Fibroblast of the aortic adventitia (primary cell): ENCODE measurements at places on chromosomes 7 and 10.

DNA sequence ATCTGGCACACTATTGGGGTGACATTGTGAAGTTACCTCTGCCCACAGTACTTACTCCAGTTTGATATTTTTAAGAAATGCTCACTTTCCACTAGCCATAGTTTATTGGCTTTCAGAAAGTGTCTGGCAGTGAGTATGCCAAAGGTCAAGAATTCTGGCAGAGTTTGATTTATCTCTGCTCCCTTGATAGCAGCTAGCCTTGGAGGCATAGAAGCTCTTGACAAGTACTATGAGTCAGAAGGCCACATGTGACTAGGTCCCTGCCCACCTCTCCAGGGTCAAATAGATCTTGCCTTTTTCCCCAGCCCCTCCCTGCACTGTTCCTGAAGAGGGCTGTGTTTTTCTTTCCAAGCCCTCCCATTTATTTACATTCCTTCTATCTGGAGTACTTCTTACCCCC, 202.2 kb downstream of the AUTS2 start:
- DNase-seq, result peak; percentile 51

DNA sequence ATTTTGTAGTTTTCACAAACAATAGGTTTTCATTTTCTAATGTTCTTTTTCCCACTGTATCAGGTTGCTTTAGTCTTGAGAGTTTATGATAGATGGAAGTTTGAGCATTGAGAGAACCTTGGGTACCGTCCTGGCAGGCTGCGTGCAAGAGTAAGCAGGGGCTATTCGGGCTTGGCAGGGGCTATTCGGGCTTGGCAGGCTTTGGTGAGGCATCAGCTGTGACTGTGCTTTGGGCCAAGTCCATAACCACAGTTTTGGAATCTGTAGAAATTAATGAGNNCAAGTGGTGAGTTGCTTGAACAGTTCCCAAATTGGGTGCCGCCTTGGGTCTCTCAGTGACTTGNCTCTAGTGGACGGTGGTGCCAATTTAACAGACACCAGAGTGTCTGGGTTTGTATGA, 424.6 kb downstream of the PAXIP1 start:
- DNase-seq, result no peak

DNA sequence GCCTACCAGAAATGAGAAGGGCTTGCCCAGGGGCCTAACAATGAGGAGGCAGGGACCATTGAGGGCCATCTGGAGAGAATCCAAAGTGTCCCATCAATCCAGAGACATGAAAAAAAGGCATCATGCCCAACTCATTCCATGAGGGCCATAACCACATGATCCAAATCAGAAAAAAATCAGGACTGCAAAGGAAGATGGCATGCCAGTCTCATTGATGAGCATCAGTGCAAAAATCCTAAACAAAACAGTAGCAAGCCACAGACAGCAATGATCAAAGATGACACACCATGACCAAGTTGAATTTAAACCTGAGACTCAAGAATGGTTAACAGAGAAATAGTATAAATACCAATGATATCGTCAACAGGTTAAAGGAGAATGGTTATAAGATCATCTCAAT, 7.0 kb upstream of the CYP3A4 start:
- no peak for DNase-seq

DNA sequence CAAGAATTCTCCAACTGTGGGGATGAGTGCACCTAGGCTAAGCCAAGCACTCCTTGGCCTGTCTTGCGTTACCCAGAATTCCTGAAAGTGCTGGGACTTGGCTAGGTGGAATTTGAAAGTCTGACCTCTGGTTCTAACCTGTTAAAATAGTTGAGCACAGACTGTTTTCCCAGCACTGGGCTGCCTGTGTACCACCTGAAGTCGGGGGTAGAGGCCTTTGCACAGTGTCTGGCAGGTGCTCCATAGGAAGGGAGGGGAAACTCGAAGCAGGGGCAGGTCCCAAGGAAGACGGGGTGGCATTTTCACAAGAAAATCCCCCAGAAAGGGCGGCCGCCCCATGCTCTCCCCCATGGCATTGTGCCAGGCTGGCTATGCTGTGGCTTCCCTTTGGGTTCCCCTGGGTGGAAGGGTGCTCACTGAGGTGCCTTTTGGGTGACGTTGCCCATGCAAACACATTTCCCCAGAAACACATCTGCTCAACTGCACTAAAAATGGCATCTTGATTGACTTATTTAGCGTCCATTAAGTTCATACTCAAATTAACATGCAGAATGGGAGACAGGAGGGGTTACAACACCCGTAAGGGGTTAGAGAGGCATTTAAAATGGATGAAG, 62.9 kb downstream of the SYPL1 start:
- DNase-seq, result no peak

- DNase-seq, result peak; percentile 59
Measured at GRCh38 chr10:93947055-93947454, 46.7 kb upstream of the PLCE1 start.

DNA sequence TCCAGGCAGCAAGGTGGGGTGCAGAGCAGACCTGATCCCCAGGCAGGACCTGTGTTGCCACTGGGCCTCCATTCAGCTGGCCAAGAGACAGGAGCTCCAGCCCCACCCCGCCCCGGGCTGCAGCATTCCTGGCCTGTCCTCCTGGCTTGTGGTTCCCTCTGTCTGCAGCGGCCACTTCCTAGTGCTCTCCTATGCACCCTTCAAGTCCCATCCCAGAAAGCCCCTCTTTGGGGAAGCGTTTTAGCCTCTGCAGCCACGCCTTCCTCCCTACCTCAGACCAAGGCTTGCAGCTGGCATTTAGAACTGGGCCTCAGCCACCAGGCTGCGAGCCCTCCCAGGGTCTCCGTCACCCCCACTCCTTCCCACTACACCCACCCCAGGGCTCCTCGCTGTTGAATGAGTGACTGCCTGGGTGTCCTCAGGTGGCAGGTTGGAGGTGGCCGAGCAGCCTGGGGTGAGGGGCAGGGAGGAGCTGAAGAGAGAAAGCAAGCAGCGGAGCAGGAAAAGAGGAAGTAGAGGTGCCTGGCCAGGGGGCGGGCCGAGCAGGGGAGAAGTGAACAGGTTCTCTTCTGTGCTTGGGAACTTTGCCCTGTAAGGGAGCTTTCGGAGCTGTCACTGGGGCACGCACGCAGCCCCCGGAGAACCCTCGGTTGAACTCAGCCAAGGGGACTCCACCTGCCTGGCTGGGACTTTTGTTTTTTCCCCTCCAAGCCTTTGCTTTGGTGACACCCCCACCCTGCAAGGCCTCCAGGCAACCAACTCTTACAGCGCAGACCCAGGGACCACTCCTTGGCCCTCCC, 109.1 kb upstream of the TNRC18 start:
- peak; percentile 28 for DNase-seq

DNA sequence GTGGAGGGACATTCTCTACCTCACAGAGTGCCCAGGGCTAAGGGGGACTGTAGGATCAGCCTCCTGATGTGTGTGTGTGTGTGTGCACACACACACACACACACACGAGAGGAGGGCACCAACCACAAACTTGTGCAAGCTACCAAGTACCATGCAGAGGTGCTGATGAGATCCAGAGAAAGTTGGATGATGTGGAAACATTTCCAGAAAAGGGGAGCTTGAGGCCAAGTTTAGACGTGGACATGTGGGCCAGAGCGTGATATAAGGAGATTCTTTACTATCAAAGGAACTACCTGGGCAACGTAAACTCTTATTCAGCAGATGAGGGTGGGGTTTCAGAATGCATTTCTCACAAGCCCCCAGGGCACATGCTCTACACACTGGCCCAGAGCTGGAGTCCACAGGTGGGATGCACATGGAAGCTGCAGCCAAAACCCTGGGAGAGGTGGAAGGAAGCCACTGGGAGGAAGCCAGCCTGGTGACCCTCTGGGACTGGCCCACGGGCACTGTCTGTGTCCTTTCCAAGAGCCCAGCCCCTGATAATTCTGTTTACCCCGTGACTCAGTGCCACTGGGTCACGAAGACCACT, 53.5 kb downstream of the DLG5 start:
- peak; percentile 20 for DNase-seq

GRCh38 chr10:9081253-9081652, 1026.8 kb downstream of the GATA3 start:
- no peak for DNase-seq

DNA sequence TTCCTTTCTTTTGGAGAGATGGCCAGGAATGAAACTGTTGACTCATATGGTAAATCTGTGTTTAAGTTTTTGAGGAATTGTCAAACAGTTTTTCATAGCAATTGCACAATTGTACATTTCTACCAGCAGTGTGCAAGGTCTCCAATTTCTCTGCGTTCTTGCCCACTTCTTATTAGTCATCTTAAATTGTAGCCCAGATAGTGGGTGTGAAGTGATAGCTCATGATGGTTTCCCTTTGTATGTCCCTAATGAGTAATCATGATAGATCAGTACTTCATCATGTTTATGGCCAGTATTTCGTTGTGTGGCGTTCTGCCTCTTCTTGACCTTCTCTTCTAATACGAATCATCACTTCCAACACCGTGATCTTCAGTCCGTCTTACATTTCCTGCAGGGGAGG, 136.3 kb downstream of the DOCK1 start:
- peak; percentile 93 for DNase-seq

GRCh38 chr7:17863095-17863808, 77.0 kb downstream of the SNX13 start:
- no peak for DNase-seq

- peak; percentile 59 for DNase-seq
Measured at GRCh38 chr7:131370523-131370968, 42.9 kb downstream of the MKLN1 start.

GRCh38 chr7:1297017-1297960, 64.6 kb downstream of the UNCX start:
- no peak for DNase-seq

GRCh38 chr7:17770710-17771375, 169.5 kb downstream of the SNX13 start:
- DNase-seq, result no peak

GRCh38 chr7:48299580-48300169, 128.4 kb downstream of the ABCA13 start:
- DNase-seq, result peak; percentile 72

- no peak for DNase-seq
Measured at GRCh38 chr10:586151-586550, 103.3 kb downstream of the DIP2C start.

DNA sequence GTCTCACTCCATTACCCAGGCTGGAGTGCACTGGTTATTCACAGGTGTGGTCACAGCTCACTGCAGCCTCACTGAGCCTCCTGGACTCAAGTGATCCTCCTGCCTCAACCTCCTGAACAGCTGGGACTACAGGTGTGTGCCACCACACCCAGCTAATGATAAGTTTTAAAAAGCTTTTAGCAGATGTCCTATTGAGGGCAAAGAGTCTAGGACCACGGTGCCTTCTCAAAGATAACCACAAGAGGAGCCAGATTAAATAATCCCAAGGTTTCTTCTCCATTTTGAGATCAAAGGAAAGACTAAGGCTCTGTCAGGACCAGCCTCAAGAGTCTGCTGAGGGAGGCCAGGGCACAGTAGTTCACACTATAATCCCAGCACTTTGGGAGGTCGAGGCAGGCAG, 4.7 kb downstream of the ATP5MF start:
- no peak for DNase-seq

- no peak for DNase-seq
Measured at GRCh38 chr10:7589748-7590147, 77.0 kb downstream of the ITIH5 start.

GRCh38 chr7:83111391-83111790, 51.3 kb downstream of the PCLO start:
- DNase-seq, result no peak

DNA sequence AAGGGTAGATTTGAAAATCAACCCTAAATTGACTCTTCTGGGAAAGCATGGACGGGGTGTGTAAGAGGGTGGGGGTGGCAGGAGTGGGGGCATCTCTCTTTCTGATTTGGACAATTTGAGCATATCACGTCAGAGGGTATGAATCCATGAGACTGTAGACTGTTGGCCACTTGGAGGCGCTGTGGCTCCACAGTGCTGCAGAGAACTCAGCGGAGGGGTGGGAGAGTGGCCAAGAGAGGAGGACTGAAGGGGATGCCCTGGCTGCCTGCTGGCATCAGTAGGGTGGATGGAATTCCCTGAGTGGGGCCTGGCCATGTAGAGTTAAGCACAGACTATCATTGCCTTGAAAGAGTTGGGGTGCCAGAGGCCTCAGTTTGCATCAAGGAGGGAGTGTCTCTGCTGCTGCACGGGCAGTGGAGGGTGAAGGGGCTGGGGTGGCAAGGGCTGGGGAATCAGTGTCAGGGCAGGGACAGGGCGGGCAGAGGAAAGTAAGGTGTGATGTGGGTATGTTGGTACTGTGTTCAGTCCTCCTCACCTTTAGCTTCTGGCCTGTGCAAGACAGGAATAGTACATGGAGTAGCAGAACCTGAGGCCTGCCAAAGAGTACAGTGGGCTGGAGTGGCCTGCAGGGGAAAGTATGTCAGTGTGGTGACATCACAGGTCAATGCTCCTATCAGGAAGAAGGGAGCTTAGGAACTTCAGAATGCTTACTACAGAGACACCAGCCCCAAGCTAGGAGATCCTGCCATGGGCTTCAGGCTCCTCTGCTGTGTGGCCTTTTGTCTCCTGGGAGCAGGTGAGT, 133.5 kb upstream of the PRSS58 start:
- peak; percentile 26 for DNase-seq

- DNase-seq, result peak; percentile 54
Measured at GRCh38 chr7:76129366-76129765, 72.3 kb upstream of the SRRM3 start.

DNA sequence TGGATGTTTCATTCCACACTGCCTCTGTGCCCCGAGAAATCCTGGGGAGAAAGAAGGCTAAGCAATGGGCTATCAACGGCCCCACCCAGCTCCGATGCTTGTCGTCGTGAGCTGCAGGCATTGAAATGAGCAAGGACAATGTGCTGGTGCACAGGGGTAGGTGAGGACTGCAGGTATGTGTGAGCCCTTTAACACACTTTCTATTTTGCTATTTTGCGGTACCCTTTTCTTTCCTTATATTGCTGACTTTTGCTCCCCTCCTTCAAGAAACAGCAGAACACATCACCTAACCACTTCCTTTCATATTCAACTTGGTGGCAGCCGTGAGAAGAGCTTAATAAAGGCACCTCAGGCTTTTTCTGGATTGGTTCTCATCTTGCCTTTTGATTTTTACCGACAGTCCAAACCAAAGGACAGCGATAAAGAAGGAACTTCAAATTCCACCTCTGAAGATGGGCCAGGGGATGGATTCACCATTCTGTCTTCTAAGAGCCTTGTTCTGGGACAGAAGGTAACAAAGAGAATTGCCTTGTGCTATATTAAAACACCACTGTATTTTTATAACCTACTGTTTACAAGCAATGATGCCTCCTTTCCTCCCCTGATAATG, 39.2 kb downstream of the AIFM2 start:
- no peak for DNase-seq

DNA sequence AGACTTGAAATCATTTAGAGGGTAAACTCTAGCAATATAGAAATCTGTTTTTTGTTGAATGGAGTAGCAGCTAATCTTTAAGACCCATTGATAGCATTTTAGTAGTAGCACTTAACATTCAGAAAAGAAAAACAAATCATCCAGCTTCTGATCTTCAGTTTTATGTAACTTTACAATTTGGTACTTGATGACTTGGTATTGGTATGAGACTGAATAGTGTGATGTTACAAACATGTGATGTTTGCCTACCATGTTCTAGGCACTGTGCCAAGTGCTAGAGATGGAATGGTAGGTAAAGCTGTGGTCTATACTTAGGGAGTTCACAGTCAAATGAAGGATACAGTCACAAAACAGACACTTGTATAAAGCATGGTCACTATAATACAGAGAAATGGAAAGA, 21.3 kb downstream of the ZEB1 start:
- no peak for DNase-seq
